ENCODE measurements at places on chromosomes 1 and 21.

DNA sequence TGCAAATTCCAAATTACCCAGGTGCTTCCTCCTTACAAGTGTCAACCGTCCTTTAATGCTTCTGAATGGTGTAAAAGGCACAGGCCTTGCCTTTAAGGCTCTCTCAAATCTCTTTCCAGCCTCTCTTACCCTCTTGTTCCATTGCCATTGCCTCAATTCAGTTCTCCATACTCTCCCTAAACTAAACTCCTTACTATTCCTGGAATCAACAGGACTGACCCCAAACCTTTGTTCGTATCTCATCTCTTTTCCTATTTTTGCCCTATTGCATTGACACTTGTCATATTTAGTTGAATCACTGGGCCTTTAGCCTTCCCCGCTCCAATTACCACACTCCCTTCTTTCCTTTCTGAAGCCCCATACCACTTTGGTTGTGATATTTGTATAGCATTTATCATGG lies 3.9 kb upstream of the CD55 start:
- no peak for DNase-seq

DNA sequence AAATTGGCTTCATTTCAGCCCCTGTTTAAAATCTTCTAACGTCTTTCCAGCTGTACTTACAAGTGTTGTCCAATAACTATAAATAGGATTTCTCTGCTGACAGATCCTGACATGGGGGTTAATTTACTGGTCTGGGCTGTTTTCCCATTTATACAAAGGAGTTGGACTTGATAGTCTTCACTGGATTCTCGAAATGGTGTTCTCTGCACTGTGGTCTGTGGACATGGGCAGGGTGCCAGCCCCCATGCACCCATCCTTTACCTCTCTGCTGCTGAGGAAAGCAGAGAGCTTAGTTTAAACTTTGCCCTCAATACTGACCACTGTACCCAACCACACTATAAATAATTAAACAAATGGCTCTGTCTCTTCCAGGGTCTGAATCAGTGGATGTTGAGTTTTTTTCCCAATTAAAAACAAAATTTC lies 5.2 kb downstream of the DIO1 start:
- DNase-seq: no peak

- DNase-seq: no peak
These were observed 43.6 kb downstream of the DMRTB1 start for GRCh38 chr1:53502641-53503432.

- DNase-seq: no peak
These were observed 135.6 kb downstream of the GPATCH2 start for GRCh38 chr1:217495249-217495648.

DNA sequence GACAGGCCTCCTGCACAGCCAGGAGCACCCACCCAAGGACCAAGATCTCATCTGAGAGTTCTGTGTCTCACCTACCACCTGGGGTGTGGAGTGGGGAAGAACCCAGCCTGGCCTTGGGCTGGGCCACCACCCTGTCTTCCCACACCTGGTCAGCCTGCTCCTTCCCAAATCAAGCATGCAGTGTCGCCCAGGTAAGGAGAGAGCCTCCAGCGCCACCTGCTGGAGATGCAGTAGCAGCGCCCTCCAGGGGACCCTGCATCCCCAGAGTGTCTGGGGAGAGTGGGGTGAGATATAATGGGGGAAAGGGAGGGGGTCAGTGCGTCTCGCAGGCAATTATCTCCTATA lies 32.3 kb downstream of the KIAA2013 start:
- DNase-seq: peak; percentile 79

DNA sequence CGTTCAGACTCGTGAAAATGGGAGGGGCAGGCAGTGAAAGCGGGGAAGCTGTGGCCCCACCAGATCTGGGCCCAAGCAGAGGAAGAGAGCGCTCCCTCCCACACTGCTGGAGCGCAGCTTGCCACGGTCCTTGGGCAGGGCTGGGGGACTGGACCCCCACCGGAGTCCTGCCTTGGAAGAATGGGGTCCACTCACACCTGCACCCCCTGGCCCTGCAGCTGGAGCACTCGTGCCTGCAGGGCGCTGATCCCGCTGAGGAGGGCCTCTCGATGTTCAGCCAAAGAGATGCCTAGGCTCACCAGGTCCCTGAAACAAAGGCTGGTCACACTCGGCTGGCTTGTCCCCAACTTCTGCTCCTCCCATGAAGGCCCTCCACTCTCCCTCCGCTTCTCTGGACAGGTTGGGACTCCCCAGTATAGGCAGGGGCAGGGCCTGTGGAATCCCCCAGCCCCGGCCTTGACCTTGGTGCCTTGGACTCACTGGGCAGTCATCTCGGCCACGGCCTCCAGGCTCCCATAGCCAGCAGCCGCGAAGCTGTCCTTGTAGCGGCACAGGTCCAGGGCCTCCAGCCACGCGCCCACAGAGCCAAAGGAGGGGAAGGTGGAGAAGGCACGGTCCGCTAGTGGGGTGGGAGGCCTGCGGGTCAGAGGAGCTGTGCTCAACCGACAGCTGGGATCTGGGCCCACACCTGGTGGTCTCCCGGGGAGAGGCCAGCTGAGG lies 26.0 kb downstream of the CDCA8 start:
- DNase-seq: no peak

GRCh38 chr1:27142464-27142863 lies 12.5 kb downstream of the SLC9A1 start:
- peak; percentile 40 for DNase-seq

- no peak for DNase-seq
These were observed 871.0 kb upstream of the ADAMTS5 start for GRCh38 chr21:27837936-27838335.

DNA sequence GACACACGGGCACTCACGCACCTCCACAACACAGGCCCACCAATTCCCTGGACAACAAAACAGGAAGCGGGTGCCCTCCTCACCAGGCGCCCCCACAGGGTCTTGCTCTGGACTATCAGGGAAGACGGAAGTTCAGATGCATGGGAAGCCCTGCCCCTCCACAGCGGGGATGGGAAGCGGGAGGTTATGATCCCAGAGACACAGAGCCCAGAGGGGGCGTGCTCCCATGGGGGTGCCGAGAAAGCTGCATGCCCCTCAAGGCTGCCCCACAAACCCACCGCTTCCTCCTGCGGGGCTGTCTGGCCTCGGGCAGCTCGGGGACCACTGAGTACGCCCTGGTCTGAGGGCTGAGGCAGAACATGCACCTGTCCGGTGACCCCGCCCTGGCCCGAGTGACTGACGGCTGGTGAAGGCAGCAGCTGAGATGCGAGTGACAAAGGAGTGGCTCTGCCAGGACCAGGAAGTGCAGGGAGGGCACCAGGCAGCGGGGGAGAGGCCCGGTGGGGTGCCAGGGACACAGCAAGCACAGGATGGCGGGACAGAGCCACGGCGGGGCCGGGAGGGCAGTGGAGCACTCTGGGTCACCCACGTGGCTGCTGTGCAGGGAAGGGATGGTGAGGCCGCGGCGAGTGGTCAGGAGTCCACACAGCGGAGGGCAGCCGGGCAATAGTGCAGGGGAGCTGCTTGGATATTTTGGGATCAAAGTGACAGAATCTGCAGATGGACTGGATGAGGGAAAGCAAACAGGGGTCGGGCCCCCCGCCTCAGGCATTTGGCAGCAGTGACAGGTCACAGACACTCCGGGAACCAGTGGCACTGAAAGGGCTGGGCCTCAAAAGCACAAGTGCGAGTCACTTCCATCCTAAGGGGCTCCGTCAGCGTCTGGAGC lies 18.6 kb downstream of the NADK start:
- DNase-seq: no peak
